ENCODE measurements at places on chromosomes 1 and 21.

- no peak for DNase-seq
Measured at GRCh38 chr21:43717967-43718871, 710 bp upstream of the PDXK start.

- DNase-seq = no peak
Measured at GRCh38 chr1:59768792-59769735, 45.7 kb upstream of the HOOK1 start.

DNA sequence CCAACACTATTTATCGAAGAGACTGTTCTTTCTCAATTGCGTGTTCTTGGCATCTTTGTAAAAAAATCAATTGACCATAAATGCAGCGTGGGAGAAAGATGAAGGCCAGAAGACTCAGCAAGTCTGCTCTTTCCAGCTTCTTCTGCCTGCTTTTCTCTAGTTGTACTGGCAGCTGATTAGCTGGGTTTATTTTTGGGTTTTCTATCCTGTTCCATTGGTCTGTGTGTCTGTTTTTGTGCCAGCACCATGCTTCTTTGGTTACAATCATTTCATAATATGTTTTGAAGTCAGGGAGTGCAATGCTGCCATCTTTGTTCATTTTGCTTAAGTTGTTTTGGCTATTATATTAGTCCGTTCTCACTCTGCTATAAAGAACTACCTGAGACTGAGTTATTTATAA is 201.8 kb upstream of the B3GALT2 start:
- no peak for DNase-seq

- DNase-seq = peak; percentile 98
Measured at GRCh38 chr1:35557118-35557610, at the start of gene KIAA0319L. KIAA0319L (minus strand) TSS chr1:35557403; CDS start chr1:35554491, 2,912 bp downstream.

DNA sequence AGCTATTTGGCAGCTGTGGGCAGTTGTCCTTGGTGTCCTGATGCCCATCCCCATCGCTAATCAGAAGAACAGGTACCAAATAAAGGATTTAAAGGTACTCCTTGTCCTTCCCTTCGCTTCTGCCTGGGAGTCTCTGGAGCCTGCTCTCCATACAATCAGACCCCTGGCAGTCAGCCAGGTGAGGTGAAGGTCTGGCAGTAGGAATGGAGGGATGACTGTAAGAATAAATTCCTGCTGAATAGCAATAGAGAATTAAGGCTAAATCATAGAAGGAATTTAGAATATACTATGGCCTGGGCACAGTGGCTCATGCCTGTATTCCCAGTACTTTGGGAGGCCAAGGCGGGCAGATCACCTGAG is 9.2 kb downstream of the THBS3 start:
- no peak for DNase-seq

DNA sequence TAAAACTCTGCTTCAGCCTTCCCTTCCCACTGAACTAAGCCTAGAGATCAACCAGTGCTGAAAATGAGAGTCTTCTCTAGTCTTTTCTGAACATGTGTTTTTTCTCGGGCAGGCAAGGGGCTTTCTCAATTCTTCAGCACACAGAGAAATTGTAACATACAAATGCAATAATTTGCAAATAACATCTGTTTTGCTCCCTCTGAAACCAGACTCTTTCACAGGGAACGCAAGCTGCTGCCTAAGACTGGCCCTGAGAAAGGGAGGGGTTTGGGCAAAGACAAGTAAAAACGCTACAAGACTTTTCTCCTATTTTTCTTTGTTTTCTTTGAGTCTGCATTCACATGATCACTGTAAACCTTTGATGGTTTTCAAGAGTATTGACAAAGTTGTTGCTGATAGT is 39.6 kb upstream of the VN1R5 start:
- no peak for DNase-seq

GRCh38 chr1:159859767-159860322 is 2.6 kb downstream of the VSIG8 start:
- DNase-seq = no peak

DNA sequence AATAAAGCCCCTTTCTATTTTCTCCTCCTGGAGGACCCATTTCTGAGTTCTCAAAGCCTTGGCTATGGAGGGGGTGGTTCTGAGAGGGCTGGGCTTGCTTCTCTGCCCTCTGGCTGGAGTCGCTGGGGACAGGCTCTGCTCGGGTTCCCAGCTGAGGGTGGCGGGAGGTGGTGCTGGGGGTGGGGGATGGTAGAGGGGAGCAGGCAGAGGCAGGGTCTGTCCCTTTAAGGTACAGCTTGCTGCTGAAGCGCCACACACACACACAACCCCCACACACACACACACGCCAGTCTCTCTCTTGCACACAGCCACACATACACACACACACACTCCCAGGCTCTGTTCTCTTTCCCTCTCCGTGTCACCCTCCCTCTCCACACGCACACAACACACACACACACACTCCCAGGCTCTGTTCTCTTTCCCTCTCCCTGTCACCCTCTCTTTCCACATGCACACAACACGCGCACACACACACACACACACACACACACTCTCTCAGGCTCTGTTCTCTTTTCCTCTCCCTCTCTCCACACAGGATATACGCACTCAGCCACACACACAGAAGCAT is 69.8 kb upstream of the SSBP3 start:
- no peak for DNase-seq

GRCh38 chr21:20661745-20662422 is 336.3 kb upstream of the NCAM2 start:
- no peak for DNase-seq

DNA sequence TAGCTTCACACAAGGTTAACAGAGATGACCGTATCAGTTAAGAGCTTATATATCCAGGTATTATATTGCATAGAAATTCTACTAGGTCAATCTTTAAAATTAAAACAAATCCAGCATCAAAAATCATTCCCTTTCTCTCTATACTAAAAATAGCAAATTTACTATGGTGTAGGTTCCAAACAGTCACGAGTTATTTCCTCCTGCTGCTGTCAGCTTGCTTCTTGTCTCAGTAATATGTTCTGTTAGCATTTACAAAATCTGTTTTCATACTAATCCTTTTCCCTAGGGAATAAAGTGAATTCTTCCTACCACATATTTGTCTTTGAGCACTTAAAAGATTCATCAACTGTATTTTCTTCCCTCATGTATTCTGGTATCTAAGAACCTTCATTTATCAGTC is 2.5 kb downstream of the WDR26 start:
- no peak for DNase-seq

- no peak for DNase-seq
Measured at GRCh38 chr1:34794001-34794789, 1.4 kb downstream of the GJA4 start.

DNA sequence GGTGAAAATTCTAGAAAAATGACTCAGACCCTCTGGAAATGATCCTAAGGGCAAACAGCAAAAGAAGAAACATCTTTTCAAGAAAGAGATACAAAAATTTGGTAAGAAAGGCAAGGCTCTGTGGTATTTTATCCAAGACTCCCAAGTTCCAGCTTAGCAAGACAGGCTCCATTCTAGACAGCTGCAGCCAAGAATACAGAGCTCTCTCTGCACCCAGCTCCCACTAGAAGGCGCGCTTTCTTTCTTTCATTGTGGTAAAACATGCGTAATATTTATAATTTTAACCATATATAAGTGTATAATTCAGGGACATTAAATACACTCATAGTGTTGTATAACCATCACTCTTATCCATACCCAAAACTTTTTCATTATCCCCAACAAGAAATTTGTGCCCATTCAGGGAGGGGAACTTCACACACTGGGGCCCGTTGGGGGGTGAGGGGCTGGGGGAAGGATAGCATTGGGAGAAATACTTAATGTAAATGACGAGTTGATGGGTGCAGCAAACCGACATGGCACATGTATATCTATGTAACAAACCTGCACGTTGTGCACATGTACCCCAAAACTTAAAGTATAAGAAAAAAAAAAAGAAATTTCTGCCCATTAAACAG is 2.2 kb upstream of the HFM1 start:
- DNase-seq = no peak

DNA sequence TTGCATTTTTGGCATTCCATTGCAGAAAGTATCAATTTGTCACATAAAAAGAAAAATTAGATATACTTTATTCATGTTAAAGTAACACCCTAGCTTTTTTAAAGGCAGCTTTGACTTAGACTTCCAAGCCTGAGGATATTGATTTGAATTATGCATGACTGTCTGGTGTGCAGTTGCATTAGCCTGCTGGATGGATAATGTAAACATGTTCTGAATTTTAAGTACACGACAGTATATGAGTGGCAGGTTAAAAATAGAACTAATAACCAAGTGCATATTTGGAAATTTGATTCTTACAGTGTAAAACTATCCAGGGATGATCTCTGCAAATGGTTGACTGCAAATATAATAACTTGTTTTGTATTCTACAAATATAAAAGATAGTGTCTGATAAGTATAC is 124.0 kb downstream of the SYT14 start:
- DNase-seq = no peak

- no peak for DNase-seq
Measured at GRCh38 chr1:26890467-26890796, 349 bp upstream of the GPN2 start.

DNA sequence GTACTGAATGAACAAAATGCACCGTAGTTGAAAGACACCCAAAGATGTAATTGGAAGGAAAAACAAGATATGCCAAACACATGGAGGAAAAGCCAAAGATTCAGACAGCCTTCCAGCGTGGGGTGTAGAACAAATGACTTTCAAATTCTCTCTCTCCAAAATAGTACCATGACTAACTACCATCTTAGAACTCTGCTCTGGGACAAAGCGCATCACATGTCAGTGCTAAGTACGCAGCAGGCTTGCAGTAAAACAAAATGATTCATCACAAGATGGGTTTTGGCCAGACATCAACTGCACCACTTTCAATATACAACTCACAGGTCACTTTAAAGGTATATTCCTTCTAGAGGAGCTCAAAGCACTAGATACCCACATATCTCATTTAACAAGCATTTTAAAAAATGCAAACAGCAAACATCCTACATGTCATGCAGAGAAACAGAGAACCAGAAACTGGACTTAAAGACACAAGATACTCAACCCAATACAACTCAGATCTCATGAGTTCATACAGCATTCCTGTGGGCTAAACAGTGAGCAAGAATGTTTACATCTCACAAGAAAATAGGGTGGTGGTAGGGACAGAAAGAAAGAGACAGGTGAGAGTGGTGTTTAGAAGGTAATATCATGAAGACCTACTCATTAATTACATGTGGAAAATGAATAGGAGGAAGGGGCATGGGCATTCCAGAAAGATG is 75.7 kb downstream of the BCAR3 start:
- no peak for DNase-seq

DNA sequence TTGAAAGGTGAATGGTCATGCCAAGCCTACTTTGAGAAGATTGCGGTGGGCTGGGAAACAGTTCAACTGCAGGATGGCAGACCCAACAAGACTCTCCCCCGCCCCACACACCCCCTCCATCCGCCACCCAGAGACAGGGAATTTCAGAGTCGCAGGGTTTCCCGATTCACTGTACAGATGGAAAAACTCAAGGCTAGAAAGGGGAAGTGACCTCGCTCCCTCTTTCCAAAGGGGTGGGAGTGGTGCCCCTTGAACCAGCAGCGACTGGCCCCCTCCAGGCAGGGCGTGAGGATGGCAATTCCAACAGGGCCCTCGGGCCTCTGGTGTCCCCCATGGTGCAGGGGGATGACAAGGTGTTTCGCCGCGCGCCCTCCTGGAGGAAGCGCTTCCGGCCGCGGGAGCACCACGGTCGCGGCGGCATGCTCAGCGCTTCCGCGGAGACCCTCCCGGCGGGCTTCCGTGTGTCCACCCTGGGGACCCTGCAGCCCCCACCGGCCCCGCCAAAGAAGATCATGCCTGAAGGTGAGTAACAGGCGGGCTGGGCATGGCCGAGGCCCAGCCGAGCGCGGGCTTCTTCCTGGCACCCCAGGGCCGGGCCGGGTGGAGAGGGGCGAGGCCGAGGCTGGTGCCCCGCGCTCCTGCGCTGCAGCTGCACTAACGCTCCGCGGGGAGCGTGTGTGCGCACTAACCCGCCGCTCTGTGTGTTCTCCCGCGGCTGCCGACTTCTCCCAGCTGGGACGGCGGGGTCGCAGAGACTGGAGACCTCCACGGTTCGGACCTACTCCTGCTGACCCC is 10.4 kb downstream of the MYOG start:
- no peak for DNase-seq

- no peak for DNase-seq
Measured at GRCh38 chr1:51268634-51269033, 32.6 kb downstream of the RNF11 start.

DNA sequence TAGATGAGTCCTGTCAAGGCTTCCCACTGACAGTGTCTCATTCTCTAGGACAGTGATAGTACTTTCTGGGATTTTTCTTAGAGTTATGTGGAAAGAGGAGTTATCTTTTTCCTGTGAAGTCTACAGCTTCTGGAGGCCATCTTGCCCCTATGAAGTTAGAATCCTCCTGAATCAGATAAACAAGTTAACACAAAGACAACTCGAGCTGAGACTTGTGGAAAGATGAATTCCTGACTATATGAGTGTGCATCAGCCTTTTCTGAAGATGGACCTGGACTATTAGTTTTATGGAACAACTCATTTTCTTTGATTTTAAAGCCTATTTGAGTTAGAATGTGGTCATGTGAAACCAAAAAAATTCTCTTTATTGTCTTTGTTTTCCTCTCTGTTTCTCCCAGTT is 290.9 kb downstream of the LRRIQ3 start:
- DNase-seq = no peak

DNA sequence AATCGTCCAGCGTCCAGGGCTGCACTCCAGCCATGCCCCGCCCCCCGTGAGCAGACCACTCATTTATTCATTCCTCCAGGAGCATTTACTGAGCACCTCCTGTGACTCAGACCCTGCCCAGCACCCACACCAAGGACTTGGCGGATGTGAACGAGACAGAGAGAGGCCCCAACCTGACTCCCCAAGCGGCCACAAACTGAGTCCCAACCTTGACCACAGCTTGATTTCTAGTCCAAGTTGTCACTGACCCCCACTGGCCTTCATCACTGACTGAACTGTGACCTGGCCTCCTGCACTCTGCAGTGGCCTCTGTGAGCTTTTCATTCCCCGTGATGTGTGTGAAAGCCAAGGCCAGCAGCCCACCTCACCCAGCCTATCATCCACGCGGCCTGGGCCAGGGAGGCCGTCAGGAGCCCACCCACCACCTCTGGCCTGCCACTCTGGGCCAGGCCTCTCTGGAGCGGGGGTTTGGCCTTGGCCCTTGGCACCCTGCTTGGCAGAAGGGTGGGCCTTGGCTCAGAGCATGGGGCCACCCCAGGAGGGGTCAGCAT is 19.3 kb upstream of the RUNX3 start:
- no peak for DNase-seq

GRCh38 chr1:58883037-58883887 is 99.4 kb upstream of the JUN start:
- DNase-seq = no peak

- no peak for DNase-seq
Measured at GRCh38 chr1:159908031-159908940, 8.3 kb upstream of the CFAP45 start.

DNA sequence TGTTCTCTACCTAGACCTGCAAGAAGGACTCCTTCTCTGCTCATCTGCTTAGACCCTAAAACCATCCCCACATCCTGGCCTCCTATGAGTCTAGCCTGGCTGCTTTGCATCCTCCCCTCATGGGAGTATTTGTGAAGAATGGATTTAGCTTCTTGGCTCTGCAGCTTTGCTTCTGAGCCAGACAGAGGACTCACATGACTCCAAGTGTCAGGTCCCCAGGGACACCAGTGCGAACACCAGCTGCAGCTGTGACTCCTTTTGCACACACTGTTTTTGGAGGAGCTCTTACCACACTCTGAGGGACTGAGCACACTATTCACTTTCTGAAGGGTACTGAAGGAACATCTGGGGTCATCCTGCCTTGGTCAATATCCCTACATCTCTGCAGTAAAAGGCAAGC is 131.8 kb upstream of the SGIP1 start:
- DNase-seq = no peak

Data from nucleus accumbens (tissue), 56 donors.